ENCODE measurements at places on chromosomes 5 and 9. TPM values are rescaled to one million over a fixed set of nuclear protein-coding genes. Genes with fewer than 3 reads are reported as not detected.

DNA sequence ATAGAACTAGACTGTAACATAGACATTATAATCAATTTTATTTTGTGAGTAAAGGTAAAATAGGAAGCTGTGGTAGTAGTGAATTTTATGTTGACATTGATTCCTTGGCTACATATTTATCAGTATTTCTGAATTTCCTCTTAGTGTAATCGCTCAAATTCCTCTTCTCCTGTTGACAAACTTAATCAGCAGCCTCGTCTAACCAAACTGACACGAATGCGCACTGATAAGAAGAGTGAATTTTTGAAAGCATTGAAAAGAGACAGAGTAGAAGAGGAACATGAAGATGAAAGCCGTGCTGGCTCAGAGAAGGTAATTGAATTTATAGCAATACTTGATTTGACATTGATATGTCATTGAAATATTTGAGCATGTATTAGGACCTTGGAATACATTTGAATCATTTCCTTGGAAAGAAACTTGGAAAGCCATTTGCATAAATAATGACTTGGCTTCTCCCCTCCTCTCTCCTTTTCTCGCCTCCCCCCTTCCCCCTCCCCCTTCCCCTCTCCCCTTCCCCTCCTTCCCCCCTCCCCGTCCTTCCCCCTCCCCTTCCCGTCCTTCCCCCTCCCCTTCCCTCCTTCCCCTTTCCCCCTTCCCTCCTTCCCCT, 75.5 kb downstream of the GPBP1 start:
- no peak for DNase-seq

DNA sequence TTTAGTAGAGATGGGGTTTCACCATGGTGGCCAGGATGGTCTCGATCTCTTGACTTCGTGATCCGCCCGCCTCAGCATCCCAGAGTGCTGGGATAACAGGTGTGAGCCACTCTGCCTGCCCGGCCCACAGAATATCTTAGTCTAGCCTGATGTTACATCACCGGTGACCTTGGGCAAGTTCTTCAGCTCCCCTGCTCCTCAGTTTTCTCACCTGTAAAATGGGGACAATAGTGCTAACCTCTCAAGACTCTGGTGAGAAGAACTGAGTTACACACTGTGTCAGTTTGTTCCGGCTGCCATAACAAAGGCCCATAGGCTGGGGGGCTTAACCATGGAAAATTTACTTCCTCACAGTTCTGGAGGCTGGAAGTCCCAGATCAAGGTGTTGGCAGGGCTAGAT, 12.5 kb upstream of the HABP4 start:
- no peak for DNase-seq

NR2F1-AS1 gene
- 61.4 TPM for total RNA-seq

ZNF658 gene
- total RNA-seq: 18.9 TPM

KIF24 gene
- 5.8 TPM for total RNA-seq

Data from urinary bladder (tissue), 4 donors.